T-cell (primary cell): ENCODE measurements at places on chromosomes 11 and 22.

- DNase-seq: no peak
Measured at GRCh38 chr11:61985869-61986268, 18.4 kb upstream of the FTH1 start.

GRCh38 chr22:23632178-23632577 is at the start of gene DRICH1:
Gene DRICH1, minus strand, starts transcription at chr22:23632321. Its CDS starts 298 bp downstream, at chr22:23632023.
- DNase-seq: no peak

GRCh38 chr22:27785831-27786230 is 15.7 kb downstream of the MN1 start:
- no peak for DNase-seq

DNA sequence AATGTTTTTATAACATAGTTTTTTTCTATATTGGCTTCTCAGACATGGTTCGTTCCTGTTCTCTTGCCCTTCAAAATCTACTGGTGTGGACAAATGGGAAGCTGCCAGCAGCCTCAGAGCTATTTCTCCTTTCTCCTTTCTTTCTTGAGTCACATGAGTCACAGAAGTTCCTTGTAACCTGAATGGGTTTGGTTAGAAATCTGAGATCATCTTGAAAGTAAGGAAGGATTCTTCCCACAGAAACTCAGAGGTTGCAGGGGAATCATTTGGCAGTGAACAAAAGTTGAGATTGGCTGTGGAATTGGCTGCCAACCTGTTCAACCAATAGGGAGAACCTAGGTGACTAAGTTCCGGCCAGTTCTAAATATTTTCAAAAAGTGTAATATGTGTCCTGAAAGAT is 12.5 kb downstream of the PLET1 start:
- DNase-seq: no peak

- DNase-seq: no peak
Measured at GRCh38 chr11:44980533-44981427, 30.1 kb upstream of the TP53I11 start.

- DNase-seq: no peak
Measured at GRCh38 chr11:34731603-34732002, 110.7 kb downstream of the EHF start.

- no peak for DNase-seq
Measured at GRCh38 chr11:86194998-86195397, 49.6 kb upstream of the EED start.

DNA sequence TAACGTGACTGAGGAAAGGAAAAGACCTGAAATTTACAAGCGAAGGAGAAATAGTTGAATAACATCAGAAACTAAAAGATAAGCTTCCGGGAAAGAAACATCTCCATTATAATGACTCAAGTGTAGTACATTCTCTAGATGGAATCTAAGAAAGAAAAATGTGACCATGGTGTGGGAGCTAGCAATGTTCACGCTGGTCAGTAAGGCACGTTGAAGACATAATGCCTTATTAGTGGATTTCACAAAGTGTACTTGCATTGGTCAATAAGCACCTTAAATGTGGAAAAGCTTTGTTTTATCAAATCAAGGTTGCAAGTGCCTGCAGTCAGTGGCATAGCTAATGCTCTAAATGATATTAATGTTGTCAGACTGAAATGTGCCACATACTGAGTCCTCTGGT is 2.8 kb upstream of the LARGE1 start:
- no peak for DNase-seq

- no peak for DNase-seq
Measured at GRCh38 chr22:30704978-30705377, 10.3 kb downstream of the OSBP2 start.

- DNase-seq: no peak
Measured at GRCh38 chr22:24247011-24247507, 2.2 kb upstream of the GGT5 start.

- no peak for DNase-seq
Measured at GRCh38 chr11:88447281-88447680, 109.7 kb upstream of the CTSC start.

GRCh38 chr11:74647831-74648230 is 55.4 kb downstream of the POLD3 start:
- DNase-seq: no peak

DNA sequence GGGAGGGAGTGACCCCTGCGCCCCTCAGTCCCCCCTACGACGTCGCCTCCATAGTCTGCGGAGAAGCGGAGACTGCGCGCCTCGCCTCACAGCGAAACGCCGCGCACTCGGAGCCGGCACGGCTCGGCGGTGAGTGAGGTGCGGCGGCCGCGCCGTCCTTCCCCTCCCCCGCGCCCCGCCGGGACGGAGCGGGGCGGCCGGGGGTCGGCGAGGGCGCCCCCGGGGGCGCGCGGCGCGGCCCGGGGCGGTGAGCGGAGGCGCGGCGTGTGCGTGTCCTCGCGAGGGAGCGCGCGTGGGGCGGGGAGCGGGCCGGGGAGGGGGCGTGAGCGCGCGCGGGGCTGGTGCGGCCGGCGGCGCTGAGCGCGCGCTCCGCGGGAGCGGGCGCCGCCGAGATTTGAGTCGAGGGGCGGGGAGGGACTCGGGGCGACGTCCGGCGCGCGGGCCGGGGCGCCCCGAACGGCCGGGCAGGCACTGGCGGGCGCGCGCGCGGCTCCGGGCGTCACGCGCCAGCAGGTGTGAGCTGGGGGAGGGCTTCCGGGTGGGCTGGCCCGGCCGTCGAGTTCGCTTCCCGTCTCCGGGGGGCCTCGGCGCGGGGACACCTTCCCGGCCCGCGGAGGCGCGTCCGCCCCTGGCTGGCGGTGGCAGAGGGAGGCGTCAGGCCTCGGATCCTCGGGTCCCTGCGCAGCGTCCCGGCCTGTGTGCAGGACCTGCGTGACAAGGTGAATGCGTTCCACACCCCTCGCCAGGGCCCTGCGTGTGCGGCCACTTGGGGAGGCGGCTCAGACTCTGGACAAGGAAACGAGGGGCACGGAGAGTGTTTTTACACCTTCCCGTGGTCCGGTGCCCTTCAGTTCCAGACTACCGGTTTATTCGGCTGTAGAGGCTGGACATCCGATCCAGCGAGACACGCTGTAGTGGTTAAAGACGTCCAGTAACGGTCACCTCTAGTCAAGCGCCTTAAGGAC is 50.4 kb downstream of the FAM83F start:
- DNase-seq: peak; percentile 68

DNA sequence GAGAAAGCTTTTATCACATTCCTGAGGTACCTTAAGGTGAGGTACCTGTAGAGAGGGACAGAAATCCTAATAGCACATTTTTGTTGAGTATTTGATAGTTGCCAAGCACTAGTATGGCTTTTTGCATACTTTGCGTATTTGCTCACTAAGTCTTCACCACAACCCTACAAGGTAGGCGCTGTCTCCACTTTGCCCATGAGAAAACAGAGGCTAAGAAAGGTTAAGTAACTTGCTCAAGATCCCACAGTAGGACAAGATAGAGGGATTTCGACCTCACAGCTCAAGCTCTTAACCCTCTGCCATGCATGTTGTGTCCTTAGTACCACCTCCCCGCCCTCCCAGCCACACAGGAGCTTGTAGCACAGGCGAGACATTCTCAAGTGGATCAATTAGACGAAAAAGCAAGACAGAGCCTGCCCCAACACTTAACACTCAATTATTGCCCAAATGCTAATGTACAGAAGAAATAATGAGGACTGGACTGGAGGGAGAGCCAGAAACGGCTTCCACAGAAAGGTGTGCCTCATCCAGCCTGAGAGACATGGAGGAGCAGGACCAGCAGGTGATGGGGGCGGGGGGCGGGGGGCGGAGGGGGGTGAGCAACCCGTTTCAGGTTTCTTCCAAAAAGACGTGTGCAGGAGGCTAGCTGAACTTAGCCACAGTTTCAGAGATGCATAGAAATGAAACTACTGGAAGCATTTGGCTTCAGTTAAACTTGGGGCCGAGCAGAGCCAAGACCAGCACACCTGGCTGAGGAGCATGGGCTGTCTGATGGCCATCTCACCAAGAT is 26.7 kb upstream of the CD44 start:
- DNase-seq: no peak

- peak; percentile 60 for DNase-seq
Measured at GRCh38 chr22:36329254-36330078, 58.3 kb downstream of the MYH9 start.

- no peak for DNase-seq
Measured at GRCh38 chr11:119366690-119367620, 14.5 kb downstream of the USP2 start.

DNA sequence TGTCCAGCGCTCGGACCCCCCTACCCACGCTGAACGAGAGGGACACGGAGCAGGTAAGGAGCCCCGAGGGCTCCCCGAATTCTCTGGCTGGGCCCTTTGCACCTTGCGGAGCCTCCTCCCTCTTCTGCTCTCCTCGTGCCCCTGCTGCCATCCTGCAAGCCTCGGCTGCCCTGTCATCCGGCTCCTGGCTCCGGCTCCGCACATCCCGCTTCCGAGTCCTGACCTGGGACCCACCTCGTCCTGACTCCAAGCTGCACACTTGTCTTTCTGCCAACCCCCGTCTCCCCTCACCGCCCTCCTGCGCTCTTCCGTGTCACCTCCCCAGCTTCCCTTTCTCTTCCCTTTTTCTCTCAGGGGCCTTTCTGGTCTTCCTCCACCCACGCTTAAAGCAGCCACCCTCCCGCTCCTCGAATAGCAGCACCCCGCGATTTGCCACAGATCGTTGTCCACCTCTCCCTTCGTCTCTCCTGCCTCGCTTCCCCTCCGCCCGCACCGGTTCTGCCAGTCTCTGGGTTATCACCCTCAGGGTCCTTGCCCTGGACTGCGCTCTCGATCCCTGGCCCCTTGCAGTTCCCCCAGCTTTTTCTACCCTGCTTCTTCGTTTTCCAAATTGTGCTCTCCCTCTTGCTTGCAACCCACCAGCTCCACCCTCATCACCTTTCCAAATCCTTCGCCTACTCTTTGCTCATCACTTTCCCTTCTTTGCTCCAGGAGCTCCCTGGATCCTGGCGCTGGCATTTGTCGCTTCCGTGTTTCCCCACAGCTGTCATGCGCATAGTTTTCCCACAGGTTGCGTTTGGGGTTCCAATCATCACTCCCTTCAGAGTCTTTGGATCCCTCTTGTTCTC is 822 bp downstream of the MARK2 start:
- peak; percentile 17 for DNase-seq

DNA sequence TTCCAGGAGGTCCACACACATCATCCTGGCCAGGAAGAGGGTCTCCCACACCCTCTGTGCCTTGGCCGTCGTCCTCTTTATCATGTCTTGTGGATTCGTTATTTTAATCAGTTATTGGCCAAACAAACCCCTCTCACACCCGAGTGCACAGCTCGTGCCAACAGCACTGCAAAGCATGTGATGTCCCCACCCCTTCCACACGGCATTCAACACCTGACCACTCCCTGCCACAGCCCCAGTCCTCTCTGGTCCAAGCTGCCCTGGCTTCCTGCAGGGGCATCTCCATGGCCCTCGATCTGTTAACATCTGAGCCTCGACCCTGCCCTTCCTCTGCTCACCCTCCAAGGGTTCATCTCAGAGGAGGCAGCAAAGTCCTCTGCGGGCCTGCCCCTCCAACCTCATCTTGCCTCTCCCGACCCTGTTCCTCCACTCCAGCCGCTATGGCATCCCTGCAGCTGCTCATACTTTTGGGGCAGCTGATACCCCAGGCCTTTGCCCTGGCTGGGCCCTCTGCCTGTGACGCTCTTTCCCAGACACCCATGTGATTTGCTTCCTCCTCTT is 14.0 kb downstream of the MYEOV start:
- DNase-seq: no peak

GRCh38 chr11:20621679-20622078 is 22.3 kb downstream of the SLC6A5 start:
- DNase-seq: no peak

- DNase-seq: no peak
Measured at GRCh38 chr11:72411623-72412419, 22.5 kb downstream of the CLPB start.

- DNase-seq: no peak
Measured at GRCh38 chr11:98600103-98600502, 420.6 kb upstream of the CNTN5 start.

DNA sequence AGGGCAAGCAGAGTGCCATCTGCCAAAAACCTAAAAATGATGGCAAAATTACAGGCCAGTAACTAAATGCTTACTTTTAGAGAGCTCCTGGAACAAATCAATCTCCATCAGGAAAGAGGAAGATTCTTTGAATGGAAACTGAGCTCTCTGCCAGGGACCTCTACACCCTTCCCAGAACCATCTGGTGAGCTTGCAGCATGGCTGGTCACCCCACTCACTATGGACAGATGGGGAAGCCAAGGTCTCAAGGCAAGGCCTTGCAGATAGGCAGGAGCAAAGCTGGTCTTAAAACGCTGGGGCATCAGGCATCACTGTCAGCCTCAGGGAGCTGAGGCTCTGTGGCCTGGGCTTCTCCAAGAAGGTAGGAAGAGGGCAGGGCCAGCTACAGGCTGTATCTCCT is 36.2 kb downstream of the SERGEF start:
- DNase-seq: no peak

- DNase-seq: no peak
Measured at GRCh38 chr11:131659931-131660330, 289.5 kb downstream of the NTM start.

DNA sequence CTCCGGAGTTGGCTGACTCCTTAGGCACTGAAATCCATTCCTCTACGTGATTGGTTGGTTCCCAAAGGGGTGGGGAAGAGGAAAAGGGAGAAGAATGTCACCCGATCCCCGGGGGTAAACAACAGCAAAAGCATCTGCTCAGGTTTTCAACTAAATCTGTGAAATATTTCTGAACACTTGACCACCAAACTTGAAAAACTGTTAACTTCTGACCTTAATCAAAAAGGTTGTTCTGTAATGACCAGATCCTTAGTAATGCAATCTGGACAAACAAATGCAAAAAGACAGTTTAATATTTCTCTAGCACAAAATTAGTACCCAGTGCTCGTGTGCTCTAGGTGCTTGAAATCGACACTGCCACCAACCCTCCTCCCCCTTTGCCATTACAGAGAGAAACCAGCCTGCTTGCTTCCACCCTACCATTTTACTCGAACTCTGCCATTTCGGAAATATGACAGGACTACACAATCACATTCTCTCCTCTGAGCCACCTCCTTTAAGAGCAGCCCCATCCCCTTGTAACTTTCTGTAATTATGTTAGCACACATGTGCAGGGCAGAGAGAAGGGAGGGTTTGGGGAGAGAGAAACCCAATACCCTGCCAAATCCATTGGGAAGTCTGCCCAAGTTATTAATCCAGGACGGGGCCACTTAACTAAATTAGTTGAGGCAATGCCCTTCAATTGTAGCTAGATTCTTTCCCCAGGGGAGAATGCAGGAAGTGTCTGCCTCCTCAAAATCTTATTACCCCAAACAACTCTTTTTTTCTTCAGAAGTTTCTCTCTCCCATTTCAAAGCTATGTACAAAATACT is 113.8 kb downstream of the RBFOX2 start:
- no peak for DNase-seq
